ENCODE measurements at places on chromosomes 11 and 22.

- DNase-seq, result peak; percentile 67
Observed at GRCh38 chr22:39592081-39593065, 21.8 kb downstream of the CACNA1I start.

DNA sequence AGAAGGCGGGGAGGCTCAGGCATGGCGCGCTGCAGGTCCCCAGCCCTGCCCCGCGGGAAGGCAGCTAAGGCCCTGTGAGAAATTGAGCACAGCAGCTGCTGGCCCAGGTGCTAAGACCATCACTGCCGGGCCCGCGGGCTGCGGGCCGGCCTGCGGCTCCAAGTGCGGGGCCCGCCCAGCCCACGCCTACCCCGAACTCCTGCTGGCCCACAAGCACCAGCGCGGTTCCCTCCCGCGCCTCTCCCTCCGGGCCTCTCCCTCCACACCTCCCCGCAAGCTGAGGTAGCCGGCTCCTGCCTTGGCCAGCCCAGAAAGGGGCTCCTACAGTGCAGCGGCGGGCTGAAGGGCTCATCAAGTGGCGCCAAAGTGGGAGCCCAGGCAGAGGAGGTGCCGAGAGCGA, 4.6 kb upstream of the RDX start:
- no peak for DNase-seq

GRCh38 chr11:34839969-34840368, 76.2 kb downstream of the APIP start:
- DNase-seq, result no peak

DNA sequence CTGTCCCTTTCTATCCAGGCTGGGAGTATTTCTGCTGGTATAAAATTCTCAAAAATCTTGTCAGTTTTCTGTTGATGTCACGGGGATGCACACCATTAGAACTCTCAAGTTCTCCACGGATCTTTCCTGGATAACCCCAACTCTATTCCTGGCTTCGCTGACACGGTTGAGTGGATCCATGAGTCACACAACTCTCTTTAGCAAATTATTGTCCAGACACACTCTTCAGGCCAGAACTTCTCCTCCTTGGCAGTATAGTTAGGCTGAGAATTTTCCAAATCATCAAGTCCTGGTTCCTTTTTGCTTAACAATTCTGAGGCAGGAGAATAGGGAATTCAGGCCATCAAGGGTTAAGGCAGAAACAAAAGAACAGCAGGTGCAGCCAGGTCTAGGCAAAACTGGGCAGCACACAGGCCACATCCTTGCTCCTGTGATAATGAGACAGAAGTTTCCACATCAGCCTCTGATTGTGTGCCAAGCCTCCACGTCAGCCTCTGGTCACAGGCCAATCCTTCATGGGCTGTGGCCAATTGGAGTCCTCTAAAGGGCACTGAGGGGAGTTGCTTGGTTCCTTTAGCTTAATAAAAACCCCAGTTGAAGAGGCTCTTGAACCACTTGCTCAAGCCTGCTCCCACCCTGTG, 5.7 kb upstream of the ACAT1 start:
- DNase-seq, result peak; percentile 84

DNA sequence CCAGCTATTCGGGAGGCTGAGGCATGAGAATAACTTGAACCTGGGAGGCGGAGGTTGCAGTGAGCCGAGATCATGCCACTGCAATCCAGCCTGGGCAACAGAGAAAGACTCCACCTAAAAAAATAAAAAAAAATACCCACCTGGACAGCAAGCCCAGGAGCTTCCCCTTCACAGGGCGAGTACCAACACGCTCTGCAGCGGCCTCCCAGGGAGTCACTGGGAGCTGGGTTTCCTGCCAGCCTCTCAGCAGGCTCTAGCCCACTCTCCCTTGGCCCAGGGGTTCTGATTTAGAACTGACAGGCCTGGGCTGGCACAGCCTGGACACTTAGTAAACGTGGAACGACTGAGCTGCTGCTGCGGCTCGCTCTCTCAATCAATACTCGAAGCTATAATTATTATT, 2.0 kb upstream of the CABP7 start:
- DNase-seq, result no peak

GRCh38 chr11:133656082-133656635, 123.9 kb upstream of the OPCML start:
- no peak for DNase-seq

- no peak for DNase-seq
Observed at GRCh38 chr11:78525720-78526119, 48.9 kb downstream of the NARS2 start.

DNA sequence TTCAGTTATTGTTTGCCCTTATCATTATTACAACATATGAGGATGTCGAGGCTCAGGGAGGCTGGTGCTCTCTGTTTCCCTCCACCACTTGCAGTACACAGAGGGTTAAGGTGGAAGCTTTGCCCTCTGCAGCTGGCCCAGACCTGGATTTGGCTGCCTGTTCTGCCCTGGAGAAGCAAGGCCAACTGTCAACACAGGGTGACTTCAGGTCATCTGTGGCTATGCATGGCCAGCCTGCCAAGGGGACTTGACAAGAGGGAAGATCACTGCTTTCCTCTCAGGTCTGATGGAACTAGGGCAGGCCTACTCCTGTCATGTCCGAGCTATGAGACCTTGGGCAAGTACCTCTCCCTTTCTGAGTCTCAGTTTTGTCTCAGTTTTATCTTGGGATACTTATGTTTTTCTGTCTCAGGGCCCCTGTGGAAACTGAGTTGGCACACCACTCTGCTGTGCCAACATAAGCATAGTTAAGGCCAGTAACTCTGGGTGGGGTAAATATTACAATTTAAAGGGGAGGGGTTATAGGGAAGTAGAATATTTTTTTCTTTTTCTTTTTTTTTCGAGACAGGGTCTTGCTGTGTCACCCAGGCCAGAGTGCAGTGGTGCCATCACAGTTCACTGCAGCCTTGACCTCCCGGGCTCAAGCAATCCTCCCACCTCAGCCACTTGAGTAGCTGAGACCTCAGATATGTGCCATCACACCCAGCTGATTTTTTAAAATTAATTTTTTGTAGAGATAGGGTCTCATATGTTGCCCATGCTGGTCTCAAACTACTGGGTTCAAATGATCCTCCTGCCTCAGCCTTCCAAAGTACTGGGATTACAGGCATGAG, 2.4 kb upstream of the THRSP start:
- no peak for DNase-seq

- DNase-seq, result no peak
Observed at GRCh38 chr11:17606233-17607082, 59.4 kb downstream of the OTOG start.

- peak; percentile 93 for DNase-seq
Observed at GRCh38 chr11:62431171-62431901, 12.5 kb downstream of the SCGB1A1 start.

DNA sequence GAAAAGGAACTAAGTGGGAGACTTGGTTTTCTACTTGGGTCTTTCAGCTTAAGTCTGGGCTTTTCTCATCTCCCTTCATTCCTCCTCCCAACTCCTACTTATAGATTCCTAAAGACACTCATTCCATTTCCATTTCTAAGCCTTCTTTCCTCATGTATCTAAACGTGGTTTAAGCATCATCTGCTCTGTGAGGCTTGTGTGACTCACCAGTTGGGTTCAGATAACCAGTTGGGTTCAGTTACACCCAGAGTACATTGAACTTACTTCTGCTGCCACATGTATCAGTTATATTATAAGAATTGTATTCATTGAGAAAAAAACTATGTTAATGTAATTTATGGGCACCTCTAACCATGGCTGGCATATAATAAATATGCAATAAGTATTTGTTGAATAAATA, 831.2 kb upstream of the CCDC90B start:
- DNase-seq, result no peak
